ENCODE measurements at places on chromosomes 12 and 14. TPM values are rescaled to one million over a fixed set of nuclear protein-coding genes. Genes with fewer than 3 reads are reported as not detected.

Gene ATL1
- 0.79 TPM for total RNA-seq

Gene CLEC4C
- total RNA-seq: not detected

Gene ATG14
- total RNA-seq: 6.6 TPM

Gene PRH2
- 0.34 TPM for total RNA-seq

Gene BICDL1
- 121 TPM for total RNA-seq

Gene CALM1
- total RNA-seq: 406 TPM

Gene TAS2R42
- total RNA-seq: not detected

Gene ANKRD9
- 8.7 TPM for total RNA-seq

Gene PTPN6
- 401 TPM for total RNA-seq

Gene OR2AP1
- not detected for total RNA-seq

Gene C12orf54
- total RNA-seq: not detected

Gene FMNL3
- total RNA-seq: 22.1 TPM

Gene VDR
- total RNA-seq: 83.5 TPM

Gene CLEC1B
- not detected for total RNA-seq

Gene MIP
- total RNA-seq: not detected

Gene RASSF8
- total RNA-seq: 0.53 TPM

Gene KRT72
- total RNA-seq: 0.11 TPM

Gene LRFN5
- 0.46 TPM for total RNA-seq

Gene SPPL3
- total RNA-seq: 28.0 TPM

Gene CLEC2B
- 8.4 TPM for total RNA-seq

Gene KRT83
- not detected for total RNA-seq

Gene SMCO2
- total RNA-seq: not detected

Gene UBR7
- 25.4 TPM for total RNA-seq

Gene NEDD1
- 25.0 TPM for total RNA-seq

Gene CCDC175
- not detected for total RNA-seq

Gene KRT1
- not detected for total RNA-seq

Gene CCNK
- 104 TPM for total RNA-seq

Gene NKX2-1
- 0.13 TPM for total RNA-seq

Gene BMP4
- 0.27 TPM for total RNA-seq

Gene CPM
- 55.3 TPM for total RNA-seq

Gene GLIPR1L1
- total RNA-seq: not detected
